Kidney (tissue), 22 donors: ENCODE measurements at places on chromosomes 6 and 20. TPM values are rescaled to one million over a fixed set of nuclear protein-coding genes. Genes with fewer than 3 reads are reported as not detected.

DNA sequence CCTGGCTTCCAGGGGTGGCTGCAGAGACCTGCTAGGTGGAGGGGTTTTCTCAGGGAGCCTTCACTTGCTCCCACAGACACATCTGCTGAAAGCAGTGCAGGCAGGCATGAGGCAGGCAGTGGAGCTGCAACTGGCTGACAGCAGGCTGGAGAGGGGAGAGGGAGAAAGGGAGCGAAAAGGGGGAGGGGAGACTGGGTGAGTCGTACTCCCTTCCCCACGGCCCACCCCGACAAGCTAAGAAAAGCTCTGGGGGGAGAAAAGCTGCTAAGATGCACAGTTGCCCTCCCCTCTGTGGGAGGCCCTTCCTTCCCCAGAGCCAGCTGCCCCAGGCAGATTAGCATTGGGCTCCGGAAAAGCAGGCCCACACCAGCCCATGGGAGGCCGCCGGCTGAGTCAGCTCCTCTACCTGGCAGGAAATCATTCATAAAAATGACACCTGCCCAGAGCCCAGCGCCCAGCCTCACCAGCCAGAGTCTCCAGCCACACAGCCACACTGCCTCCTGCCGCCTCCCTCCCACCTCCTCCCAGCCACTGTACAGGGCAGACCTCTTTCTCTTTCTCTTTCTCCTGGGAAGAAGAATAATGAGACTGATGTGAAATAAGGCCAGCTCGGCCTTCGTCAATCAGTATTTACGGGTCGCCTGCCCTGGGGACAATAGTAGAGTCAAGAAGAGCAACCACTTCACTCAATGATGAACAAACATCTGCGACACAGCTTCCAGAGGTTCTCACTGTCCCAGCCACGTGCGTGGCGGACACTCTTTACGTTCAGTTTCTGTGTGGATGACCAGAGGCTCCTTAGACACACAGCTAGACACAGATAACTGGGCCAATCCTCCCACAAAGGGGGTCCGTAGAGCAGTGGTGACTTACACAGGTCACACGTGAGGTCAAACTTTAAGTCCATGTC is 7.7 kb upstream of the C20orf203 start:
- peak; percentile 71 for DNase-seq

DNA sequence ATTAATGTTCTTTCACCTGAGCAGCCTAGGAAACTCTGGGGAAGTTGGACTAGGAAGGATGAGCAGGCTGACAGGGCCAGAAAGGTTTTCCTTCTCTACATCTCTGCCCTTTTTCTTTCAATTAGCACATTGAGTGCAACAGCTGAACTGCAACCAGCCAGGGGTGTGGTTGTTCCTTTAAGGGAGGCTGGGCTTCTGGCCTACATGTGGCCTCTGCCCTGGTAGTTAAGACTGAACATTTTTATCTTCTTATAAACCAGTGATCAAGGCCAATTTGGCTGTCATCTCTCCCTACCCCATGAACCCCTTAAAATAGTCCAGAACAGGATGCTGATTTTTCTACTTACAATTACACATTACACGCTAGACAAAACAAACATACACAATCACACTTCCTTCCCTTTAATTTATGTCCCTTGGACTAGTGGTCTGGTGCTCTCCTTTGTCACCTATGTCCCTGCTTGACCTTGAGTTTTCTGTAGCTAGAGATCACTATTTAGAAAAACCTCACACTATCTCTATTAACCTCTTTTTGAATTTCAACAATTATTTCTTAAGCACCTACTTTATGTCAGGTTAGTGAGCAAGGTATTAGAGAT is 60.3 kb downstream of the RNF217 start:
- no peak for DNase-seq

DNA sequence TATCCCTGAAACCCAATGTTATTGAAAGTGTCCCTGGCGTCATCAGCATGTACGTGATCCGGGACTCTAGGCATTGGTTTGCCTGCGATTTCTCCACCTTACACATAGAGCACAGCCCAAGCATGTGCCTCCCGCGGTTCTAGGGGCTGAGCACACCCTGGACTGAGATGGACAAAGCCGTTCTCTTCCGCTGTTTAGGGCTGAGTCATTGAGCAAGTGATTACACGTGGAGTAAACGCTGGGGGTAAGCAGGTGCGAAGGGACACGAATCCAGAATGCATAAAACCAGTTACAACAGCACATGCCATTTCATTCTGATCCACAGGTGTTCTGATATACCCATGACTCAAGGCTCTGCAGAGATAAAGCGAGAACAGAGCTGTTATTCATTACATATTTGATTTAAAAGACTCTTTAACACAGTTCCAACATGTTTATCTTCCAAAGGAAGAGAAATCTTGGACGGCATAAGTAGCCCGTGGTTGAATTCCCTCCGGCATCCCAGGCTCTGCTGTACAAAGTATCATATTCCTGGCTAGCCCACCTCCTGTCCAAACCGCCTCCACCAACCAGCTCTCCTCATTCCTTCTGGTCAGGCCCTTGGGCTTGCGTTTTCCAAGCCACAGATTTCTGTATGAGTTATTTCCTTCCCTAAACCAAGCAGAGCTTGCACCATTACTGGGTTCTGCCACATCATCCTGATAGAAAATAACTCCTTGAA is 36.1 kb upstream of the THBS2 start:
- no peak for DNase-seq

DNA sequence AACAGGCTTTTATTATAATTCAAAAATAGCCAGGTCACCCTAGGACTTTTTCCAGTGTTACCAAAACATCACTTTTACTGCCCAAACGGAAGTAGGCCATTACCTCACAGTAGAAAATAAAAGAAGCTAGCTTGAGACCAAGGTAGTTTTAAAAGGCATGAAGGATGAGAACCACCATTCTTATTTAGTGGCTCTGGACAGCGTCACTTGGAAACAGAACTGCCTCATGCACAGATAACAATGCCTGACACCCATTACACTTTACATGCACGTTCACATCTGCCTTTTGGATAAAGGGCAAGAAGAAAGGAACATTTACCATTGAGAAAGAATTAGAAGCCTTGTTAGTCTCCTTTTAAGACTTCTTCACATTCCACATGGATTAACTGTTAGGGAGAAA is 1.9 kb upstream of the PAQR8 start:
- DNase-seq = no peak

DNA sequence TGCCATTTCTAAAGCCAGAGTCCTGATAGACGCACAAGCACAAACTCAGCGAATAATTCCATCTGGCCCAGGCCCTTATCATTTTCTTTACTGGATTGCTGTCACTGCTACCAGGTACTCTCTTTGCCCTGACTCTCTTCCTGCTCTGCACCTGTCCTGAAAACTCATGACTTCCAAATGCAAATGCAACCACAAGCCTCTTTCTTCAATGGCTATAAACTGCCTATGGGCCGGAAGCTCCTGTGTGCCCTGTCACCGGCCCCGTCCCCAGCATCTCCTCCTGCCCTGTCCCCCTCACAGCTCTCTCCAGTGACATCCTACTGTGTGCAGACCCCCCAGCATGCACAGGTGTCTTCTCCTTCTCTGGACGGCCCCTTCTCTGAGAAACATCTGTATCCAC is 302.6 kb downstream of the GMDS start:
- no peak for DNase-seq

DNA sequence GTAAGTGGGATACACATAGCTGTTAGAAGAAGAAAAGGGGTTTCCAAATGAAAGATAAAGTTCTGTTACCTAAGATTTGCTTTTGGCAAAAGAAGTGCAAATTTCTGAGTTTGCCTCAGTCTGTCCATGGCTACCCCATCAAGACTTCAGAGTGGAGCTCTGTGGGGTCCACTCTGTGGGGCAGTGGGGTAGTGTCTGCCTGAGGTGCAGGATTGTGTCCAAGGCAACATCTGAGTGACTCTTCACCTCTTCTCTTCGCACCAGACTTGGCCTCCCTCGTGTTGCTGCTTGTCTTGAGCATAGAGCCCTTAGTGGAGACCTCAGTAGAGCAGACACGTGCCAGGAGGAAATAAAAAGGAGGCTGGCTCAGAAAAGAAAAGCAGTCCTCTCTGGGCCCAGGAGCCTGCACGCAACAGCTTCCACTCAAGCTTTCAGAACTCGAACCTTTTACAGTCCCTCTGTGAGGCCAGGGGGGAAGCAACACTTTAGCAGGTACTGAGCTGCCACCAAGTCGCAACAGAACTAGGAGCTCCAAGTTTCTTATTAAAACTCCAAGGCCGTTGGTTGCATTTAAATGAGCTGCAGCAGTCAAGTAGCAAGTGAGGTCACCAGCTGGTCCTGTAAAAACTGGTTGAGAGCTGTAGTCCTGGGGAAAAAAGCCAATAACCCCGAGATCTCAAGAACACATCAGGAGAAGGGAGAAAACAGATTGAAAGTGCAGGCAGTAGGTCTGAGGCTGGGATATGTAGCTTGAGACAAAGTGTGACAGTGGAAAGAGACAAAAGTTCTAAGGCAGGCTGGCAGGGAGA is 413.5 kb downstream of the CDC5L start:
- DNase-seq = no peak

- DNase-seq = peak; percentile 28
Observed at GRCh38 chr6:164396071-164397047, 913.0 kb downstream of the C6orf118 start.

UFL1 gene
- total RNA-seq = 27.5 TPM
